ENCODE measurements at places on chromosomes 1 and 21.

- no peak for DNase-seq
These were observed 14.3 kb upstream of the COX20 start for GRCh38 chr1:244821134-244821533.

DNA sequence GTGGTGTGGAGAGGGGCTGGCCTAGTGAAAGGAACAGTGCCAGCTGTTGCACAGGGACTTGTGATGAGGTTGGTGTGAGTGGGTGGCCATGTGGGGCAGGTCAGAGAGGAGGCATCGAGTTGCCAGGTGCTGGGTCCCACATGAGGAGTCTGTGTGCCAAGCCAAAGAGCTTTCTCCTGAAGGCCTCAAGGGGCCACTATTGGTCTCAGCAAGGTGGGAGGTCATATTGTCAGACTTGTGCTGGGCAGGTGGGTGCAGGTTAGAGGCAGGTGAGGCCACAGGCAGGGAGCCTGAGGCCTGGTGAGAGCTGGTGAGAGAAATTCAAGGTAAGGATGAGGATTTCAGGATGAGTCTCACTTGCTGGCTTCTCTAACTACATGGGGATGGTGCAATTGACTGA, 256.8 kb downstream of the DISC1 start:
- no peak for DNase-seq

- no peak for DNase-seq
These were observed 8.3 kb downstream of the PTPRF start for GRCh38 chr1:43538969-43539368.

- no peak for DNase-seq
These were observed 312.5 kb upstream of the PKN2 start for GRCh38 chr1:88371436-88372023.

GRCh38 chr1:97061604-97062003, 340.0 kb downstream of the PTBP2 start:
- no peak for DNase-seq

DNA sequence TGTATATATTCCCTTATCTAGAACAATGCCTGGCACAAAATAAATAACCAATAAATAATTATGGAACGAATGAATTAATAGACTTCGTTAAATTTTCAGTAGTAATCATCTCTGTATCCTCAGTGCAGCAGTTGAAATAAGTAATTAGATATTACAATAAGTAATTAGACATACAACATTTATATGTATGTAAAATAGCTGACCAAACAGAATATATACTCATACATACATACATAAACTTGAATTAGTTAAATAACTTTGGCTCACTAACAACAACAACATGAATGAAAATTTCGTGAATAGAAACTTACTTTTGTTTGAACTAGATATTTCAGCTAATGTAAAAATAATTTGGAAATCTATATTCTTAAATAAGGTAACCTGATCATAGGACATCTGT, 14.6 kb upstream of the PTBP2 start:
- DNase-seq, result no peak

DNA sequence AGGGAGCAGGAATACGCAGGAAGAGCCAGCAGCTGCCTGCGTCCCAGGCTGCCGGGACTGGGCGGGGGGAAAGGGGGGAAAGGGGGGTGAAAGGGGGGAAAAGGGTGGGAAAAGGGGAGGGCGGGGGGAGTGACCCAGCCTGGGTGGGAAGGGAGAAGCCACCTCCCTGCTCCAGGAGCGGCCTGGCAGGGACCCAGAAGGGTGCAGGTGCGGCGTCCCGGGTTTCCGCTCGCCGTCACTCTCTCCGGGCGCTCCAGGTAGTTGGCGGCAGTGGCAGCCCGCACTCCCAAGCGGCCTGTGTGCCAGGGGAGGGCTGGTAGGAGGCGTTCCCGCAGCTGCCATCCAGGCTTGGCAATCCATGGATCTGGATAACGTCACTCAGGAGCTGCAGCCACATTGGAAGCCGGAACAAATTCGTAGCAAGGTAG, 141.0 kb upstream of the NGF start:
- no peak for DNase-seq

- peak; percentile 77 for DNase-seq
These were observed at the start of gene PRKCZ for GRCh38 chr1:2049718-2050431. TSS of gene PRKCZ (plus strand) at chr1:2050411. CDS start at chr1:2050631, 220 bp downstream.

DNA sequence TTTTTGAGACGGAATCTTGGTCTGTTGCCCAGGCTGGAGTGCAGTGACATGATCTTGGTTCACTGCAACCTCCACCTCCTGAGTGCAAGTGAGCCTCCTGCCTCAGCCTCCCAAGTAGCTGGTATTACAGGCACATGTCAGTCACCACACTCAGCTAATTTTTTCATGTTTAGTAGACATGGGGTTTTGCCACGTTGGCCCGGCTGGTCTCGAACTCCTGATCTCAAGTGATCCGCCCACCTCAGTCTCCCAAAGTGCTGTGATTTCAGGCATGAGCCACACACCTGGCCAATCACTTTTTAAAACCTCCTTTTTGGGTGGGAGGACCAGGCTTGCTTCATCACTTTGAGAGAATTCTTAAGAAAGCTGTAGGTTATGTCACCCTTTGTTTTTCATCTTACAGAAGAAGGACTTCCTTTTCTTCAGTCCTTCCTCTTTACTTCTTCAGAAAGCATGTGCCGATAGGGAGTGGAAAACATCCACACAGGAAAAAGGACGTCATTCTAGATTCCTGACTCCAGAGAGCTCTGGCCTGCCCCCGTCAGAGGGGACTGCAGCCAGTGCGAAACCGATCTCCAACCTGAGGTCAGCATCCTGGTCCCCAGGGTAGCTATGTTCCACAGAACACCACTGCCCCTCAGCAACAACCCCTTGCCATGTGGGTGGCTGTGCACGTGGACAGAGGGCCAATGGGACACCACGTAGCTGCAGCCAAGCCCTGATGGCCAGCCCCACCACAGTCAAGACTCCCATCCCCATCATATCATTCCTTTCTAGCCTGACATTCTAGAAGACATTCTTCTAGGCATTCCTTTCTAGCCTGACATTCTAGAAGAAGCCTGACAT, 21.9 kb downstream of the NCF2 start:
- DNase-seq, result peak; percentile 37

DNA sequence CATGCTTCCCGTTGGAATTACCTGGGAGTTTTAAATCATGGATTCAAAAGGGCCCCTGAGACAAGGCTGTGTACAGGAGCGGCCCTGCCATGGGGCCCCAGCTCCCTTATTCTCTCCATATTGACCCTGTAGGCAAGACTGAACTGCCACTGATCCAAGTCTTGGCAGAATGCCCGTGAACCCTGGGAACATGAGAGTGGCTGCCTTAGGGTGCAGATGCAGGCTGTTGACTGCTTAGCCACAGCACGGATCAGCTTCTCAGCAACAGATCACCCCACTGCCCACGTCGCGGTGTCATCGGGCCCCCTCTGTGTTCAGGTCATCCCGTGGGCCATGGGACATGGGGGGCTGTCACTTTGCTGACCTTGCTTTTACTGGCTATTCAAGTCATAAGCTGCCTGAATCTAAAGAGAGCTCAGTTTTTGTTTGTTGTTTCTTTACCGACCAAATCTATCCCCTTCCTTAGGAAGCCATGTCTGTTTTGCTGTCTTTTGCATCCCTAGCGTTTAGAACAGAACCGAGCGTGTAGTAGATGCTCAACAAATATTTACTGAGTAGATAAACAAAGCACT, 83.4 kb downstream of the MATN1 start:
- DNase-seq, result no peak

DNA sequence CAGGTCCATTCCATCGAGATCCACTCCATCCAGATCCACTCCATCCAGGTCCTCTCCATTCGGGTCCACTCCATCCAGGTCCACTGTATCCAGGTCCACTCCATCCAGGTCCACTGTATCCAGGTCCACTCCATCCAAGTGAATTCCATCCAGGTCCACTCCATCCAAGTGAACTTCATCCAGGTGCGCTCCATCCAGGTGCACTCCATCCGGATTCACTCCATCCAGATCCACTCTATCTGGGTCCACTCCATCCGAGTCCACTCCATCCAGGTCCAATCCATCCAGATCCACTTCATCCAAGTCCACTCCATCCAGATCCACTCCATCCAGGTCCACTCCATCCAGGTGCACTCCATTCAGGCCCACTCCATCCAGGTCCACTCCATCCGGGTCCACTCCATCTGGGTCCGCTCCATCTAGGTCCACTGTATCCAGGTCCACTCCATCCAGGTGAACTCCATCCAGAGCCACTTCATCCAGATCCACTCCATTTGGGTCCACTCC, 157.4 kb downstream of the HUNK start:
- DNase-seq, result no peak

- DNase-seq, result no peak
These were observed 22.0 kb upstream of the DISP3 start for GRCh38 chr1:11456965-11457364.

DNA sequence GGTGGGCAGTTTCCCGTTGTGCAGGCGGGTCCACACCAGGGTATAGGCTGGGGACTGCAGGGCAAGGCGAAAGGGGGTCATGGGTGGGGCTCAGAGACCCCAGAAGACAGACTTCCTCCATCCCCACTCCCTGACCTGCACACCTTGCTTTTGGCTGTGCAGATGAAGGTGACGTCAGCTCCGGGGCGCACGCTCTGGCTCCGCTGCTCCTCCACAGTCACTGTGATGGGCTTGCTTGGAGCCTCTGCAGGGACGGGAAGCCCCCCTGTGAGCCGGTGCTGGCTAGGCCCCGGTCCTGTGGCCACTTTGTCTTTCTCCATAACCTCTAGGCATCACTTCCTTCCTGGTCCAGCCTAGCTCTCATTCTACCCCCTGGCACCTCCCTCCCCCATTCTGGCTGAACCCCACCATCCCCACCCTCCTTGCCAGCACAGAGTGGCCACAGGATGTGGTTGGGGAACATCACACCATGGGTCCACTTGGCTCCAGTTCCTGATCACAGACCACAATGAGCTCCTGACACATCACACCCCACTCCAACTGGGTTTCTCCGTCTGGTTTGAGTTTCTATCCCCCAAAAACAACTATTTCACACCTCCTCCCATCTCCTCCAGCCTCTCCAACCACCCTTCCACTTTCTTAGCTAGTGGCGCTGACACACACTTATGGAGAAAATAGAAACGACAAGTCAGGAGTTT, 45.2 kb downstream of the LDLRAD2 start:
- DNase-seq, result peak; percentile 81

- no peak for DNase-seq
These were observed 2.7 kb upstream of the EDEM3 start for GRCh38 chr1:184757406-184757805.

- DNase-seq, result no peak
These were observed 1428.2 kb downstream of the MRPL39 start for GRCh38 chr21:24179110-24179509.

- DNase-seq, result peak; percentile 66
These were observed at the start of gene S100A2 for GRCh38 chr1:153565529-153566374. TSS of gene S100A2 (minus strand) at chr1:153565844. CDS start at chr1:153563877, 1,967 bp downstream.

DNA sequence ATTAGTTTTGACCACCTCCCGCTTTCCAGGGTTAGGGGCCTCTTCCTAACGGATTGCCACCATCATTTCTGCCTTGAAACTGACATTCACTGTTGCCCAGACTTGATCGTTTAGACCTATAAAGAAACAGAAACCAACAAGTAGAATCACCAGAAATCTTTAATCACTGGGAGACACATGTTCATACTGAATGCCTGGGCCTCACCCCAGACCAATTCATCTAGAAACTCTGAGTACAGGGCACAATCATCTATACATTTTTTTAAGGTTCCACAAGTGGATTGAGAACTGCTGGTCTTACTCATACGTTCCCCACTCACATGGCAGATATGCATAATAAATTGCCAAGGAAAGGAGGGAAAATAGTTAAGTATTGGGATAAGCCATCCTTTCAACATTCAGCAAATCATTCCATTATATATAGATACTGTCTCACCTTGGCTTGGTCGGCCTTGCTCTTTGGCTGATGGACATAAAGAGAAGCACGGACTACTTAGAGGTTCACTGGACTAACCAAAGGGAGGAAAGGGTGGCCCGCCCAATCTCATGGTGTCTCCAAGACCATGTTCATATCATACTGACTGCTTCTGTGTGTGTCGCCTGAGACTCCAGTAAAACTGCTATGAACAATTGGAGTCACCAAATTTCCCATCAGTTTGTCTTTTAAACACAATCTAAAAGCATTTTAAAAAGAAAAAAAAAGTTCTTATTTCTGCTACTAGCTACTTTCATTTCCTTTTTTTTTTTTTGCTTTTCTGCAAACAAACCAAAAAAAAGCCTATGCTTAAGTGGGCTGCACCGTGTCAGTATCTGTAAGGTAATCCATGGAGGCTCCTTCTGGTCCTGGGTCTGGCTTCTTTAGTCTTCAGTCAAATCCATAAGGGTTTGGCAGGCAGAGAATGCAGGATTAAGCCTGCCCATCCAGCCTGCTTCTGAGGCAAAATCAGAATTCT, 9.4 kb upstream of the TARBP1 start:
- peak; percentile 69 for DNase-seq

- no peak for DNase-seq
These were observed 113.2 kb downstream of the TRABD2B start for GRCh38 chr1:47883963-47884362.

DNA sequence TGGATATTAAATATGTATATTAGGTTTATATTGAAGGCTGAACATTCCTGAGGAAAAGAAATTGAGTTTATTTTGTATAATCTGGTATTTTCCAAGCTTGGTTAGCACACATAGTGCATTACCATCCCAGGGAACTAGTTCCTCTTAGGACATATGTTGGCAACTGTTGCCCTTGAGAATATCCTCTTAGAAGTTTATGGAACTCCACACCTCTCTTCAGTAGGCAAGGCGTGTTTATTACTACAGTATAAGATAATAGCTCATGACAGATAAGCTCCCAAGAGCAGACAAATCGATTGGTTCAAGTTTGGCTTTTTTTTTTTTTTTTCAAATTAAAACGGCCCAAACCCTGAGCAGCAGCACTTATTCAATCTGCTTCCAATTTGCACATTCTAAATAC, 59.8 kb upstream of the SIPA1L2 start:
- no peak for DNase-seq

GRCh38 chr21:38675182-38675824, 130.4 kb upstream of the ETS2 start:
- DNase-seq, result no peak

DNA sequence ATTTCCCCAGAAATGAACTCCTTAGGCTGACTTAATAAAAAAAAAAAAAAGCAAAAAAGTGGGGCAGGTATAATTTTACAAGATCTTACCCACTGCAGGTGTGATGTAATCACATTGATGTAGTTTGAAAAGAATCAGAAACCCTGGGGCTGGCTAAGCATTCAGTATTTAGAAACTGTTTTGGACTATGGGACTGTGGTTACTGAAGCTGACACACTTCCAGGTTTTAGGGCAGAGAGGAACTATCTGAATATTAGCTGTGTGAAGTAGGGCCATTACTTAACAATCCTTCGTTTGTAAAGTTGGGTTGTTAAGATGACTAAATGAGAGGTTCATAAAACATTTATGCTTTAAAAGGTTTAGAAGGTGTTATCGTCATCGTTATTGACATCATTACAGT, 165.3 kb downstream of the FASLG start:
- DNase-seq, result peak; percentile 40

- DNase-seq, result peak; percentile 17
These were observed 131.2 kb downstream of the PIK3R3 start for GRCh38 chr1:46001081-46001785.

GRCh38 chr21:41426676-41427404, 801 bp downstream of the MX1 start:
- DNase-seq, result no peak

DNA sequence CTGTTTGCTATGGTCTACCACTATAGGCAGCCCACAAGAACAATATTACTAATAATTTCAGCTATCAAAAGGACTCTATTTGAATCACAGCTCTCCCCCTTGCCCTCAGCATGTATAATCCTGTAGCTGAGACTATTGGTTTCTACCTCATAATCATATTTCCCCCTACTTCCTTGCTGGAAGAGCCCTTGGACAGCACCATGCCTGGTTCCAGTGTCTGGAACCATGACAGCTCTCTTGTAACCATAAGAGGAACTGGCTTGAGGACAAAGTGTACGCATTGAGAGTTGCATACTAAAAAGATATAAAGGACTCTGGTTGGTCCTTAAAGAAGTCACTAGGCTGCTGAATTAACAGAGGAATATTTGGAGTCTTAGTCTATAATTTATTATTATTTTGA, 110.7 kb upstream of the ZRANB2 start:
- no peak for DNase-seq

All from hematopoietic multipotent progenitor cell treated with erythropoietin and hydrocortisone succinate and interleukin-3 and kit ligand, for 4 days (in vitro differentiated cells).